ENCODE measurements at places on chromosomes 11 and 22.

GRCh38 chr11:74169738-74170458 is 904 bp downstream of the C2CD3 start:
- DNase-seq, result peak; percentile 31

DNA sequence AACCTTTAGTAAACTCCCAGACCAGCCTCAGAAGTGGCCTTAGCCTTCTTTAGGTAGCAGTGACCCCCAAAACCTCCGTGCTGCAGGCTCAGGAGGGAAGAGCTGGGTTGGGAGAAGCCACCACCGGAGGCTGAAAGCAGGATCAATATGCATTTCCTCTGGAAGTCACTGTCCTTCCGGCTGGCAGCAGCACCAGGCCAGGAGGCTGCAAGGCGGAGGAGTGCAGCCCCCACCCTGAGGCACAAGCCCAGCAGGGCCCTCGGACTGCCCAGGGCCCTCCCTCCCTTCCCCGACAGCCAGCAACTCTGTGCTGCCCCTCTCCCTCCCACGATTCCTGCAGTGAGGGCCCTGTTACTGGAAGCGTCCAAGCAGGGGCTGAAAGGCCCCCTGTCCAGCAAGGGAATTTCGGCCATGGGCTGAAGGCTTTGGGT is 3.2 kb upstream of the NRXN2 start:
- no peak for DNase-seq

- no peak for DNase-seq
These were observed 118.4 kb downstream of the KIAA1671 start for GRCh38 chr22:25070956-25071355.

- no peak for DNase-seq
These were observed 323.3 kb upstream of the ZC3H12C start for GRCh38 chr11:109769858-109770257.

DNA sequence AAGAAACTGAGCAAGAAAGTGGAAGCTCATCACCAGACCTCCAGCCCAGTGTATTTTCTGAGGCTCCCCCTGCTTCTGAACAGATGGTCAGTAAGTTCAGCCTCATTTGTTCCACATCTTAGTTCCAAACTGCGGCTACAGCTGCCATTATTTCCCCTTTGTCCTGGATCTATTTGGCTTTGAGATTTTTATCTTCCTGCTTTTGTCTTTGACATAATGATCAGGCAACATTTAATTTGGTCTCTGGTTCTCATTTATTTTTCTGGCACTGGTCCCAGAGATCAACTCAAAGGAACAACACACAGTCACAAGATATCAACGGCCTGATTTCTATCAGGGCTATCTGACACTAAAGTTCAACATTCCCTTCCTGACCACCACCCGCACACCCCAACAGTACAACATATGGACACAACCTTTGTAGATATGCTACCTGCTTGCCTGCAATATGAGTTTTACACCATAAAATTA is 137.5 kb downstream of the FAM76B start:
- no peak for DNase-seq
